Caudate nucleus (tissue), 63 donors: ENCODE measurements at places on chromosomes 11 and 22.
A peak's percentile ranks its signal among the peaks of the same experiment; 100 is the strongest.

DNA sequence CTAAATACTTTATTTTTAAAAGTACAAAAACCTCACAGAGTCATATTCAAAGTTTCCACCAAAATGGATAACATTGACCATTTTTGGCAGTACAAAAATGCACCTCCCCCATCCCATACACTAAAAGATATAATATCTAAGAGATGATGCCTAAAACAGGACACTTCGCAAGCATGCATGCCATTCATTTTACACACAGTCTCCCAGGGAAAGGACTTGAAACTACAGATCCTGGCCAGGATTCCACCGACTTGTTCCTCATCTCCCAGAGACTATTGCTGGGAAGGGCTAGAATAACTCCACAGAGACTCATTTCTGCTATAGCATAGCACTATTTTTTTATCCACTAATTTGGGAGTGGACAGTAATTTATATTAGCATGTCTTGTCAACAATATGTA, 81.7 kb downstream of the MTNR1B start:
- no peak for DNase-seq

DNA sequence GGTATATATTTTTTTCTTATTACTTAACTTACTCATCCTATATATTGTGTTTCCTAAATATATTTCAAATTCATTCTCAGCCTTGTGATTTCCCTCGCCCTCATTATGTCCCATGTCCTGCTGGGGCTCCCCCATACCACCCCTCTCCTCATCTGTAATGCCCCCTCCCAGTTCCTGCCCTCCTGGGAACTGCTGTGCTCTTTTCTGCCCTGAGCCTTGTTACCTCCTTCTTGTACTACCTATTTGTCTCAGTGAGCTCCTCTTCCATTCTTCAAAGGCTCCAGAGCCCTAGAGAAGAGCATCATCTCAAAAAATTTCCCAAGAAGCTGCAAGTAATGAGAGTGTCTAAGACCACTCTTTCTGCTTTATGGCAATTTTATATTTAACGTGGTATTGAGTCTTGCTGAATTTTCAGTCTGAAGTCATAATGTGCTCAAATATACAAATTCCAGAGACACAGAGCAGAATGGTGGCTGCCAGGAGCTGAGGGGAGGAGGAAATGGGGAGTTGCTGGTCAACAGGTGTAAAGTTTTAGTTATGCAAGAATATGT, 66.5 kb upstream of the TOP3B start:
- DNase-seq: no peak

DNA sequence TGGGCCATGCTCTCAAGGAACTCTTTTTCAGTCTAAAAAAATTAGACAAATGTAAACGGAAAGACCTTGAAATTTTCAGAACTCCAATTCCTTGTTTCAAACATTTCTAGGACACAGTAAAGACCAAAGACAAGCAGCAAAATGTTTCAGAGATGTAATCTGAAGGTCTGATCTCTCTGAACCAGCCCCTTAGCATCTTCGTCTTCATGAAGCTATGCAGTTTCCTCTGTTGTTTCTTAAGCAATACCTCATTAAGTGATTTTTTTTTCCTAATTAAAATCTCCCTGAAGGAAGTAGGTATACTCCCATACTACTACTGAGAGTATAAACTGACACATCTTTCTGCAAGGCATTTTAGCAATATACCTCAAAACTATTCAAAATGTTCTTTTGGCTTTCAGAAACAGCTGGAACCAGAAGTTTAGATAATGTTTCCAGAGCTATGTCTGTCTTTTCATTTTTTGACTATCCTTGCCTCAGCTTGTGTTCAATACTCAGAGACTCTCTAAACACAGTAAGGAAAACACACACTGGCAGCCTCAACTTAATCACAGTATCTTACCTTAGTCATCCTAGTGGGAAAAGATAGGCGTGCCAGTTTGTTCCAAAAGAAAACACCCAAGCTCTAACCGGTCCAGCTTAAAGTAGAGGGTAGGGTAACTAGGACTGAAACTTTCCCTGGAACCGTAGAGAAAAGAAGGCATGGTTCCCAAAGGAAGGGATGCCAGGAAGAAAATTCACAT, 25.1 kb downstream of the SBF2 start:
- DNase-seq: no peak

DNA sequence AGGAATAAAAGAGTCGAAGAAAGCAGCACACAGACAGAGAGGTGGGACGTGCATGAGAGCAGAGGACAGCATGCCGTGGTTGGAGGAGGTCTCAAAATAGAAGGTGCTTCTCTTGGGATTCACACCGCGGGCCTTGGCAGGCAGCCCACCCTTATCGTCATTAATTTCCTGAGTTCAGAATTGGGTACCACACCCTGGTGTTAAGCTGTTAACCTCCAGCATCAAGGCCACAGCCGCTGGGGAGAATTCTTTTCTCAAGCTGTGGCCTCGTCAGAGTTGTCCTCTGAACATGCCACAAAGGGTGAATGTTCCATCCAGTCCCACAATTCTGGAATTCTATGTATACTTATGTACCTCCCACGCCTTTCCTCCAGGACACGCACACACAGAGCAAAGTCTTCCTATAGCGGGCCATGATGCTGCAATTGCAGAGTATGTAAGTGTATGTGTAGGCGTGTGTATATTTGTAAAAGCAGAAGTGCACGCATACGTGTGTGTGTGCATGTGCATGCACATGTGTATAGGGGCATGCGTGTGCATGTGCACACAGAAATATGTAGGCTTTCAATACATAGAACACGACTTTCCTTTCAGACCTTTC, 39.0 kb downstream of the ADAMTS8 start:
- no peak for DNase-seq

- no peak for DNase-seq
Observed at GRCh38 chr11:3193373-3194015, 25.1 kb downstream of the MRGPRG start.

GRCh38 chr11:64448599-64449380, 89.8 kb downstream of the RPS6KA4 start:
- no peak for DNase-seq

GRCh38 chr11:79209540-79210266, 231.1 kb downstream of the TENM4 start:
- no peak for DNase-seq

DNA sequence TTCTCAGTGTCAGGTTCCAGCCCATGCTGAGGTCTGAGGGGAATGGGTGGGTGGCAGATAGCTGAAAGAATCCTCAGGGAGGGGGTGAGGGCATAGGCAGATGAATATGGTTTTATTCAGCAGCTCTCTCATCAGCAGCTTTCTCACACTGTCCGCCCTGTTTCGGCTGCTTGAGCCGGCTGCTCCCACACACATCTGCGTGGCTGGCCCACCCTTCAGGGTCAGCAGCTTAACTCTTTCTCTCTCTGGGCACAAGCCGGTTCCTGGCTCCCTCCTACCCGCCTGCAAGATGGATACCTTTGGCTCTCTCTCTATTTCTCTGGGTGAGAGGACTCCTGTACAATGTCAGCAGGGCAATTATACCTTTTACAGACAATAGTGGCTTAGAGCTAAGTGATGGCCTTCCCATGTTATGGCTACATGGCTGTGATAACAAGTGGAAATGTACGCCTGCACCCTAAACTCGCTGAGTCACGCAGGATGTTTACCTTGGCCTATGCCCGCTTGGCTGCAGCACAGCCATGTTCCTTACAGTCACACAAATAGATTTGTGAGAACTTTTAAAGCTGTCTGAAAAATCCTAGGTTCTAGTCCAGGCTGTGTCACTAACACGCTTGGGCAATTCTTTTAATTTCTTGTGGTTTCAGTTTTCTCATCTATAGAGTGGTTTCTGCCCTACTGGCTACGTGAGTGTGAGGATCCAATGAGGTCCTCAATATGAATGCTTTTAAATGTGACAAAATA, 4.1 kb downstream of the MMP20 start:
- no peak for DNase-seq

DNA sequence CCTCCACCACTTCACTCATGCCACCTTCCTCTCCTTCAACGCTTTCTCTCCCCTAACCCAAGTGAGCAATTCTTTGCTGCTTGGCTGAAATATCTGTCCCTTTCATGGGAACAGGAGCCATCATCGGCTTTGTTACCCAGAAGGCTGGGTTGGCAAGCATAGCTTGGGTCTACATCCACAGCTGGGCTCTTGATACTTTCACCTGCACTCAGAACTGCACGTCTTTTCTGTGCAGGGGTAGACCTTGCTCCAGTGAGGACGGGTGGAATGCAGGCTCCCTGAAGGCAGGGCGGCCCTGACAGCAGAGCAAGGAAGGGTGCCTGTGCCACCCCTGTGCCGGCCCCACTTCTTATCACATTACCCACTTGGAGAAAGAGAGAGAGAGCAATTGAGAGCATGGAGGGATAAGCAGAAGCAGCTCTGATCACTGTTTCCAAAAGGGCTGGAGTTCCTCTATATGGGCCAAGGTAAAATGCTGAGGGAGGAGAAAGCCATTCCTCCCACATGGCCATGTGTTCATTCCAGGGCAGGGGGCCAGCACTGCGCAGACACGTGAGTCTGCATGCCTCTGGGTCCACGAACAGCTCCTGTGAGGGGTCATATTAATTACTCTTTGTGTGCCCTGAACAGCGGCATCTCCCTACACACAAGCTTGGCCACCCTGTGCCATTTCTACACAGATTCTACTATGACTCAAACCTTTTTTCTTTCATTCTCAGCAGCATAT, 181.8 kb downstream of the BUD13 start:
- no peak for DNase-seq

- no peak for DNase-seq
Observed at GRCh38 chr11:65992056-65992455, 9.9 kb downstream of the EIF1AD start.

DNA sequence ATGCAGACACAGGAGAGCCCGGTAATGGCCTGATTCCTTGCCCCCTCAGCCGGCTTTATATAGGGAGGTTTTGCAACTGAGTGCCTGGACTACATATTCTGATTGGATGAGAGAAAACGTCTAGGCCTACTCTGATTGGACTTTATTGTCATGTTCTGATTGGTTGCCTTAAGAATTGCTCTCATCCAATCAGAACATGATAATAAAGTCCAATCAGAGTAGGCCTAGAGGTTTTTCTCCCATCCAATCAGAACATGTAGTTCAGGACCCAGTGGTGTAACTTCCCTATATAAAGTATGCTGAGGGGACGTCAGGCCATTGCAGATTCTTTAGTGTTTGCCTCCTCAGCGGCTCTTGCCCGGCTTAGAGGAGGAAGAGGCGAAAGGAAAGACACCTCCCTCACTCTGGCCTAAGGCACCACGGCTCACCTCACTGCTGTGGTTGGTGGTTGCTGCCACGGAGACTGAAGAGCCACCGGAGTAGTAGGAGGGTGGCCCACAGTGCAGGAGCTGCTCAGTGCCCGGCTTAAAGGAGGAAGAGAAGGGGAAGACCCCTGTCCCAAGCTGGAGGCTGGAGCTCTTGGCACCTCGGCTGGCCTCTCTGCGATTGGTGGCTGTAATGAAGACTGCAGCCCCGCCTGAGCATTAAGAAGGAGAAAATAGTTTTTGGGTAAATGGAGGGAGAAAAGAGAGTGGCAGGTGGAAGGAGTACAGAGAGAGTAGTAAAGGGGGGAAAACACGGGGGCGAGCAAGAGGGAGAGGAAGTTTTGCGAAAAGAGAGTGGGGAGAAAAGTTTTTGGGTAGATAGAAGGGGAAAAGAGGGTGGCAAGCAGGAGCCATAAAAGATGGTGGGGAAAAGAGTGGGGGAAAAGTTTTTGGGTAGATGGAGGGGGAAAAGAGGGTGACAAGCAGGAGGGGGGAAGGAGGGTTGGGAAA, 116.7 kb upstream of the SERPIND1 start:
- no peak for DNase-seq

DNA sequence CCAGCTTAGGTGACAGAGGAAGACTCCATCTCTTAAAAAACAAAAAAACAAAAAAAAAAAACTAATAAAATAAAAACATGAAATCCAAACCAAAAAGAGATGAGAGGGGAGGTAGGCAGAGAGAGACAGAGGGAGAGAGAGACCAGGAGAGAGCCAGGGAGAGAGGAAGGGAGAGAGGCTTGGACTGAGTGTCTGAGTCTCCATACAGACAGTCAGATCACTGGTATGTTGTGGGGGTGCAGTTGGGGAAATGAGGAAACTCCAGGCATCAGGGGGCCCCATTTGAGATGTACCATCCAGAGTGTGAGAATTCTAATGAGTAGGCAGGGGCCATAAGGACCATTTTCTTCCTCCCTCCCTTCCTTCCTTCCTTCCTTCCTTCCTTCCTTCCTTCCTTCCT, 53.1 kb upstream of the SEPTIN5 start:
- DNase-seq: no peak

- no peak for DNase-seq
Observed at GRCh38 chr11:133162227-133162626, 370.1 kb downstream of the OPCML start.

DNA sequence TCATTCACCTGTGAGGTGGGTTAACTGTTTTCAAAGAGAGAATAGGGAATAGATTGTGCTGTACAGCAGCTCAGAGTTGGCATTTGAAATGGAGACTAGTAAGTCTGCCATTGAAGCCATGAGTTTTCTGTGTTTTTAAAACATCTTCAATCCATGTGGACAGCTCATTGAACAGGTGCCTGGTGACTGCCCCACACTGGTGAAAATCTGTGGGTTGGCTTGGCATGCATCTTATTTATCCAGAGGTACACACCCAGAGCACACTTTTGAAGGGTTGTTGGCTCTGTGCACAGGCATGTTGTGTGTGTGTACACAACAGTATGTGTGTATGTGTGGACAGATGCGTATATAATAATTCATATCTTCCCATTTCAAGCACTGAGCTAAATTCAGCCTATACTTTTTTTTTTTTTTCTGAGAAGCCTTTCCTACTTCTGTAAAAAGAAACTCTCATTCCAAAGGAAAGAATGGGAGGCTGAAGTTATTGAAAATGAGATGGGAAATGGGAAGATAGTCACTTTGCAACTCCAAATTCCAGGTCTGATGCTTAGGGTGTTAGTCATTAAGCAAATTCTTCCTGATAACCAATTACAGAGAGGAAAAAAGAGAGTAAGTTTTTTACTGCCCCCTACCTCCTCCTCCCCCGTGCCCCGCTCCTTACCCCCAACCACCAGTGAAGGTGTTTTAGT, 7.0 kb upstream of the LYVE1 start:
- no peak for DNase-seq

GRCh38 chr22:27719535-27720227, 81.9 kb downstream of the MN1 start:
- peak; percentile 41 for DNase-seq

DNA sequence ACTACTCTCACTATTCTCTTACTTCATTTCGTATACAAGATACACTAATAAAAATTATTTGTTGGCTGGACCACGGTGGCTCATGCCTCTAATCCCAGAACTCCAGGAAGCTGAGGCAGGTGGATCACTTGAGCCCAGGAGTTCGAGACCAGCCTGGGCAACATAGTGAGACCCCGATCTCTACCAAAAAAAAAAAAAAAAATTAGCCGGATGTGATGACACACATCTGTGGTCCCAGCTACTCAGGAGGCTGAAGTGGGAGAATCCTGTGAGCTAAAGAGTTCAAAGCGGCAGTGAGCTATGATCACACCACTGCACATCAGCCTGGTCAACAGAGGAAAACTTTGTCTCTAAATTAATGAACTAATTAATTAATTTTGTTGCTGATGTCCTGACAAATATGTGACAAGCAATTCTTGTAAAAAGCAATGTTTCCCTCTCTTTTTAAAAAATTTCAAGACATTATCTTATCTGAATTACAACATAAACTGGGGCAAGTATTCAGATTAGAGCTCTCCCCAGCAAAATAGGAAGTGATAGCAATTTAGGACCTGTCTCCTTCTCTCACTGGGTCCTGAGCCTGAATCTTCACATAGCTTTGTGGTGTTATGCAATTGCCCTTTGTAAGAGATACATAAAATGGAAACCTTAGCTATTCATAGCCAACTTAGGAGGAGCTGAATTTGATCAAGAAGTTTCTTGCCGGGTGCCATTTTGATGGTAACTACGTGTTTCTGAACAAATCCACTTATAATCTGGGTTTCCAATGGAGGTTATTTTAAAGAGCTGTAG, 17.6 kb upstream of the TMA7B start:
- DNase-seq: no peak

- no peak for DNase-seq
Observed at GRCh38 chr11:110317516-110317932, 21.1 kb upstream of the RDX start.
